ENCODE measurements at places on chromosomes 16 and 17.

- DNase-seq = no peak
Measured at GRCh38 chr16:19718624-19718965, 524 bp downstream of the IQCK start.

DNA sequence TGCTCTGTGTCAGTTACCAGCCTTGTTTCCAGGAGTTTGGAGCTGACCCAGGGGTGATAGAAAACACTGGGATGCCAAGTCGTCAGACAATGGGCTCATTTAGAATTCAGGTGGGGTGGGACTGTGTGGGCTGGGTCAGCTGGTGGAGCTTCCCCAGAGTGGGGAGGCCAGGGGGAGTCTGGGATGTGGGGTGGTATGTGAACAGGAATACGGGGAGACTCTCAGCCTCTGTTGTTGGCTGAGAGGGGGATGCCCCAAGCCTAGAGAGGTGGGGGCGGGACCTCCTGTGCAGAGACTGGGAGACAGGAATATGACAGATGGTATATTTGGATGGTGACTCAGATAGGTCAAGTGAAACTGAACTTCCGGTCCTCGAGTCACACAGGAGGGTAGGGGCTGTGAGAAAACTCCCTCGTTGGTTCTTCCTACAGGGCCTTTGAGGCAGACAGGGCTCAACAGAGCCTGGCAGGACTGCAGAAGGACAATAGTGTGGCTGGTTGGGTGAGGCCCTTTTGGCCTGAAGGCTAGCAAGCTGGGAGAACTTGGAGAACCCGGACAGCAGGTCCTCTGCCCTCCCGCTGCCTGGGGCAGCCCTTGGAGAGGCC, 23.7 kb downstream of the CDH1 start:
- peak; percentile 12 for DNase-seq

DNA sequence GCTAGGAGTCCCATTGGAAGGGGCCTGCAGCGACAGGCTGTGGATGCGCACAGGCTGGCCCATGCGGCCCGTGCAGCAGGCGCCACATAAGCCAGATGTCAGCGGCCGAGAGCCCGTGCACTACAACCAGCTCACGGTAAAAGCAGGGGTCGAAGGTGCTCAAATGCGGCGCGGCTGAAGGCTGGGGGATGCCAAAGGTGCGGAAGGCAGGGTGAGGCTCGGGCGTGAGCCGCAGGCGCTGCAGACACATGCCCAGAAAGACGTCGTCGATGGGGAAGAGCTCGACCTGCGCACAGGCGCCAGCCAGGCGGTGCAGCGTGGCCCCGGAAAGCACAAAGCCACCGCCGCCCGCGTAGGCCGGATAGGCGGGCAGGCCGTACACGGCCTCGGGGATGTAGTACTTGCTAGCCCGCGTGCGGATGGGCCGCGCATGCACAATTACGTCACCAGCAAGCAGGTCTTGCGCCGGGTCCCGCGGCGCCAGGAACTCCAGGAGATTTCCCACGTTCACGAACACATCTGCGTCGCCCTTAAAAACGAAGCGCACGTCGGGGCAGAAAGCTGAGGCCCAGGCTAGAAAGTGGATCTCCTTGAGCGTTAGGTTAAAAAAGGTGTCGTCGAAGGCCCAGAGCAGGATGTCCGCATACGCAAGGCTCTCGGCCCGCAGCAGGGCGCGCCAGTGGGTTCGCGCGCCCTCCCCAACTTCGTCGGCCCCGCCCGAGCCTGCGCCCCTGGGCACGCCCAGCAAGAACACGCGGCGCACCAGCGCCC, 1.3 kb downstream of the B3GNT9 start:
- no peak for DNase-seq

- peak; percentile 13 for DNase-seq
Measured at GRCh38 chr16:74226338-74226954, 70.2 kb upstream of the PSMD7 start.

DNA sequence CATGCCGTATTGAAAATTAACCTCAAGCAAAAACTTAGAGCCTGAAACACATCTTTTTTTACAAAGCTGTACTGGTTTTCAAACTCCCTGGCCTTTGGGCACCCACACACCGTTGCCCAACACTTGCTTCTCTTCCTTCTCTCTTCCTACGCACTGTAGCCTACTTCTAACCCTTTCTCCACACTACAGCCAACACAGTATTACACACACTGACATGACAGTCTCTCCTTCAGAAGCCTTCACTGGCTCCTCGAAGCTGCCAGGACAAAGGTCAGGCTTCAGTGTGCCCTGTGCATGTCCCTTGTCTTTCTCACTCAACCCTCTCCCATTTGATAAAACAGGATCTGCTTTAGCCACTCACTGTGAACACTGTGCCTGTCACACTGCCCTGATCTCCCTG, 8.0 kb downstream of the FANCA start:
- no peak for DNase-seq

DNA sequence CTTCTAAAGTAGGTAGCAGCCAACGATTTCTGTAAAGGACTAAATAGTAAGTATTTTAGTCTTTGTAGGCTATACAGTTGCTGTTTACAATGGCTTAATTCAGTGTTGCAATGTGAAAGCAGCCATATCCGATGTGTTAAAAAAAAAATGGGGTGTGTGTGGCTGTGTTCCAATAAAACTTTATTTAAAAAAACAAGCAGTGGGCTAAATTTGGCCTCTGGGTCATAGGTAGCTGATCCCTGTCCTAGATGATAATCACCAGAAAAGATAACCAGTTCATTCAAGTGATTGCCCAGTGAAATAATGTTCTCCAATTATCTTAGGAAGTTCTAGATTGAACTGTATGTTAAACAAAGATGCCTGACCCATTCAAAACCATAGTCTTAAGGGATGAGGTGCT, 124.3 kb downstream of the MAP2K6 start:
- no peak for DNase-seq

DNA sequence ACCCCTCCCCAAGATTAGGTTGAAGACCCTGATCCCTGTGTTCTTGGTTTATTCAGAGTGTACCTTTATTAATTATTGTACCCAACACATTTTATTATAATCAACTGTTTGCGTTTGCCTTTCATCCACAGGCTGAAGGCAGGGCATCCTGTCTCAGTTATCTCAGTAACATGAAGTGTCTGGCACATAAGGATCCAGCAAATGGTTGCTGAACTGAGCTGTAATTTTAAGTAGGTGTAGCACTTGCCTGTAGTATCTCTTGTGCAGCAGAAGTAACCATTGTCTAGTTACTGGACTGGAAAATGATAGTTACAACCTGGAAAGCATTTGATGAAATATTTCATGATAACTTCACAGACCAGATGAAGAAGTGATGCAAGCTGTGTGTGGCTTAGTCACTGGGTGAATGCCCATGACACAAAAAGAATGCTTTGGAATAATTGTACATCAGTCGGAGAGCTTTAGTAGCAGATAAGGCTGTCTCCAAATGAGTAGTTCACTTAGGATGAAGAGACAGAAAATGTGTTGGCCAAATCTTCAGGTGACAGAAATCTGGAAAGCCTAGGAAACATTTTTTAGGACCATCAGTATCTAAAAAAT, 56.6 kb downstream of the ESRP2 start:
- DNase-seq = no peak

DNA sequence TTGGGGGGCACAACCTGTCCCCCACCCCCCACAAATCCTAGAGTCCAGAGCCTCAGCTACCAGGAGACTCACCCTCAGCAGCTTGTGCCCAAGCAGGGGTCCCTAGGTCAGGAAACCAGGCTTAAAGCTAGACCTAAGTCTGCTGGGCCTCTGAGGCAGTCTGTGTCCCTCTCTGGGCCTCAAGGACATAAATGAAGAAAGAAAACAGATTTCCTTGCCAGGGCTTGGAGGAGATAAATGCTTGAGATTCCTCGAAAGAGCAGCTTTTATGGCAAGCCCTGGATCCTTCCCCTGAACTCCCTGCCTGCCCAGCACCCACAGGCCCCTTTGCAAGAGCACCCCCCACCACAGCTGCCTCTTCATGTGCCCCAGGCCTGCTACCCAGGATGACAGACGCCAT, 3.3 kb downstream of the SRCIN1 start:
- DNase-seq = no peak

- peak; percentile 90 for DNase-seq
Measured at GRCh38 chr16:73020409-73020884, 27.5 kb downstream of the ZFHX3 start.

DNA sequence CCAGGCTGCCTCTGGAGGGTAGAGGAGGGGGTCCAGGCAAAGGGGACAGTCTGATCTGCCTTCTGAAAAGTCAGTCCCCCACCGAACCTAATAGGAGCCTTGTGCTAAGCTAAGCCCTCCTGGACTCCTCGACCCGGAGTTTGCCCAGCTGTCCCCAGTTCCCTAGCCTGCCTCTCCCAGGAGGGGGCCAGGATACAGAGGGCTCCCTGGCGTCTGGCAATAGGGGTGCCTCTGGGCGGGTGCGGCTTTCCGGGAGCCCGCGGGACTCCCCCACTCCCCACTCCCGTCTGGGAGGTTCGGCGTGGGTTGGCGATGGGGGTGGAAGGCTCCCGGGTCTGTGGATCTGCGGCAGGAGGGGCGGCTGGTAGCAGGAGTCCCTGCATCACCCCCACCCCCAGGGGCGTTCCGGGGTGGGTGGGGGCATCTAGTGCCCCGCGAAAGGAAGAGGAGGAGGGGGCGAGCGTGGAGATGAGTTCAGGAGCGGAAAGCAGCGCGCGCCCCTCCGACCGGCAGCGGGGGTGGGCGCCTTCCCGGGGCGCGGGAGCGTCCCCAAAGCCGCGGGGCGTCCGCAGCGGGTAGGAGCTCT, 1.2 kb downstream of the GSG1L start:
- DNase-seq = no peak

GRCh38 chr17:50213026-50214022, 11.9 kb upstream of the COL1A1 start:
- no peak for DNase-seq

DNA sequence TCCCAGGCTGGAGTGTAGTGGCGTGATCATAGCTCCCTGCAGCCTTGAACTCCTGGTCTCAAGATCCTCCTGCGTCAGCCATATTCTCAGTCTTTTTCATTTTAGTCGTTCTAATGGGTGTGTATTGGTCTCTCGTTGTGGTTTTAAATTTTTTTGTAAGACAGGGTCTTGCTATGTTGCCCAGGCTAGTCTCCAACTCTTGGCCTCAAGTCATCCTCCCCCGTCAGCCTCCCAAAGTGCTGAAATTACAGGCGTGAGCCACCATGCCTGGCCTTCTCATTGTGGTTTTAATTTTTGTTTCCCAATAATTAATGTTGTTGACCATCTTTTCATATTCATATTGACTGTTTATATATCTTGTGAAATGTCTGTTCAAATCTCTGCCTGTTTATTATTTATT, 8.6 kb downstream of the TMEM94 start:
- no peak for DNase-seq
